Activated T-helper 1 cell treated with Interleukin-2 at 50 U/mL for 16 hours (primary cell): ENCODE measurements at places on chromosomes 3 and 15.

DNA sequence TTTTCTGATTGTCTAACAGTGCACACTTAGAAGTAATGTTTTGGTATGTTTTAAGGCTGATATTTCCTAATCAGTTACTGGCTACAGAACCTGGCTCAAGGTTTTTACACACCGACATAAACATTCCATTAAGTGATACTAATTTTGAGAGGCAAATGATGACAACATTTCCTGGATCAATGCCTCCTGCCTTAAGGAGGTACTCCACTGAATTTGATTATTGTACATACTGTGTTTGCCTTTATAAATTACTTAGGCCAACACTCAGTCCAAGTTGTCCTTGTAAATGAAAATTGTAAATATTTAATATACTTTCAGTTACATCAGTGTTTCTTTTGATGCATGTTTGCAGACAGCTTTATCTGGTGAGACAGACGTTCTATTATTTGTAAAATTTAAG is 24.2 kb upstream of the LXN start:
- no peak for DNase-seq

DNA sequence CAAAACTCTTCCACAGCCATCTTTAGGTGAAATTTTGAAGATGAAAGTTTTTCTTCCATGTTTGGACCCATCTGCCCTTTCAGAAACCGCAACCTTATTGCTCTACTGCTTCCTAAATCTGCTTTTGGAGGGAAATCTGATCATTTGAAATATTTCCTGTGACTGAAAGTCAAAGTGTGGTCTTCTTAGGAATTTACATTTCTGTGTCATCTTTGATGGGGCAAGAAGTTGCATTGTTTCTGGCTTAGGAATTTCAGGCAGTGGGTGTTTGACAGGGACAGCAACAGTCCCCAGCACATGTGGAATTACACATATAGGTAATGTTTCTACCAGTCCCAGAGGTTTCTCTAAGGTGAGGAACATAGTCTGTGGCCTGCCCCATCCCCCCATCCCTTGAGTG is 5.3 kb upstream of the TYRO3 start:
- DNase-seq: no peak

GRCh38 chr3:166783206-166783605 is 596.9 kb downstream of the ZBBX start:
- no peak for DNase-seq

- no peak for DNase-seq
These were observed 176.3 kb downstream of the ERC2 start for GRCh38 chr3:56291953-56292352.

DNA sequence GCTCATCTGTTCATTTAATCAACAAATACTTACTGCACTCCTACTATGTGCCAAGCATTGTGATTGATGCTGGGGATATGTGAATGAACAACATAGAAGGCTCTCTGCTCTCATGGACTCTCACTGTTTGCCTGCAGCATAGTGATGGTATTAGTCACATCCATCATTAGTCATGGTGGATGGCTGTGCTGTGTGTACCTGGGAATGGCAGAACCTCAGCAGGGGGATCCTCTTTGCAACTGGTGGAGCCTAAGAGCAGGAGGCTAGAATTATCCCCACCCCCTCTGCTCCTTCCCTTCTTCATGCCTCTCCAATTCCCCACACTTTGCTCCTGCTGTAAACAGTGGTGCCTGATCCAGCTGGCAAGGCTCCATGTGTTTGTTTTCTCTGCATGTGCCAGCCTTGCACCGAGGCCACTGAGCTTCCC is 20.5 kb downstream of the BOC start:
- DNase-seq: no peak

- no peak for DNase-seq
These were observed 12.6 kb downstream of the HAPLN3 start for GRCh38 chr15:88882785-88883184.

DNA sequence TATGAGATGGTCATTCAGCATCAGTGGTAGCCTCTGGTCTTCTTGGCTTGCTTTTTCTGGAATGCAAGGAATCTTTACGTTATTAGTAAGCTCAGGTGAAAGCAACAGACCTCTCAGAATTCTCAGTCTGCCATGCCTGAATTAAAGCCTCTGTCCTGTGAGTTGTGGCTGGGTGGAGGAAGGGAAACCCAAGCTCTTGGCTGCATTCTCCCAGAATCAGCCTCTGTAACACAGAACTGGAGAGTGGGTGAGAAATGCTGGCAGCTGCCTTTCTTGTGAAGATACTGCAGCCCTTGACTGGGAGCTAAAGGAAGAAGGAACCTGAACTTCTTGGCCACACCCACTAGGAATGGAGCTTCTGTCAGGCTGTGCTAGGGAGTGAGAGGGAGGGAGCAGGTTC is 505.8 kb downstream of the EPHA3 start:
- DNase-seq: no peak

DNA sequence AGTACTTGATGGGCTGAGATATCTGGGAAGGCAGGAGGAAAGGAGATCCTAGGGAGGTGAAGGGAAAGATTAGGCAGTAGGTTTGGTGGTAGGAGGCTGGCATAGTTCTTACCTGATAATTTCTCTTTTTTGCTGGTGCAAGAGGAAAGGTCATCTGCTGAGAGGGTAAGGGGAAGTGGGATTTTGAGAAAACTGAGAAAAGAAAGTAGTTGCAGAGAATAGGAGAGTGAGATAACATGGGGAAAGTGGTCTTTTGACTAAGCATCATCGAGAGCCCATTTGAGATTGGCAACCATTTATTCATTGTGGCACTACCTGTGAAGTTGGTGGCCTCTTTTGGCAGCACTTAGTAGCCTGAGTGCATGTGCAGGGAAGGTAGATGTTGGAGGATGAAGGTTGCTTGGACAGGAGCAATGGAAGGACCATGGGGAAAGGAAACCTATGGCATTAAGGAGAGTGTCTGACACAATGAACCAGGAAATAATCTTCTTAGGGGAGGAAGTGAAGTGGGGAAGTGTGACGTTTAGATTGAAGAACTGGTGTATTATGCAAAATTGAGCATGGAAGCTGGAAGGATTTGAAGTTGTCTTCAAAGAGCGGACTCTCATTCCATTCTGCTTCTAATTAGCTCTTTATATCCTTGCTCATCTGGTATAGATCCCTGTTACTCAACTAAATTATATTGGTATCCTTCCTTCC is 21.9 kb upstream of the USP13 start:
- DNase-seq: no peak

- peak; percentile 62 for DNase-seq
These were observed 5.8 kb upstream of the TATDN2 start for GRCh38 chr3:10242182-10243065.

DNA sequence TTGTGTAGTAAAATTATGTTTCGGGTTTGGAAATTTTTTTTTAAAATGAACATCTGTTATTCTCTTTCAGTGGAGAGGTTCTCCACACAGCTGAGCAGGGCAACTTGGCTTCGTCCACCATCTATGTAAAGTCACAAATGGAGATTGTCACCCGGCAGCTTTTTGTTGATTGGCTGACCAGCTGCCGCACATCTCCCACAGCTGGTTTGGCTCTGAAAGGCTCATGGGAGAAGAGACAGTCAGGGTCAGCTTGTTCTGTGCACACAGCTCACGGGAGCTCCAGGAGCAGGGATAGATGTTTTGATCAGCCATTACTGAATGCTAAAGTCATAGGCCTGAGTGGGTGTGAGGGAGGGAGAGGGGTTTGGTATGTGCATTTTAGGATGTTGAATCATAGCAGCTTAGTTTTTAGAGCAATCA is 12.9 kb upstream of the CCDC80 start:
- DNase-seq: no peak

DNA sequence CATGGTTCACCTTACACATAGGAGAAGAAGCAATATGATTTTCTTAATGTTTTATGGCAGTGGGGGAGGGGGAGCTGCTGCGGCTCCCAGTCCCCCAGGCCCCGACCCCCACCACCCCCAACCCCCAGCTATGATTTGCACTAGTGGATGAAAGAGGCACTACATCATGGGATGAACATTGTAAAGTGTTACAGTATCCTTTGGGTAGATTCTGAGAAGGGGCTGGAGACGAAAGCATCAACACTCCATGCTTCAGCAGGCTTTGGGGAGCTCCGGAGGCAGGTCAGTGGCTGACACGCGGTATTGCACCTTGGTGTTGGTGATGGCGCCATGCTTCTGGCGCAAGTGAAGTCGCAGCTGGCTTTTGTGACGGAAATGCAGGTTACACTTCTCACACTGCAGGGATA is 19.9 kb upstream of the RTP2 start:
- DNase-seq: no peak

GRCh38 chr15:77386626-77387025 is 33.3 kb downstream of the PEAK1 start:
- no peak for DNase-seq

- DNase-seq: no peak
These were observed 130.2 kb upstream of the STRIT1 start for GRCh38 chr3:155423526-155424322.

DNA sequence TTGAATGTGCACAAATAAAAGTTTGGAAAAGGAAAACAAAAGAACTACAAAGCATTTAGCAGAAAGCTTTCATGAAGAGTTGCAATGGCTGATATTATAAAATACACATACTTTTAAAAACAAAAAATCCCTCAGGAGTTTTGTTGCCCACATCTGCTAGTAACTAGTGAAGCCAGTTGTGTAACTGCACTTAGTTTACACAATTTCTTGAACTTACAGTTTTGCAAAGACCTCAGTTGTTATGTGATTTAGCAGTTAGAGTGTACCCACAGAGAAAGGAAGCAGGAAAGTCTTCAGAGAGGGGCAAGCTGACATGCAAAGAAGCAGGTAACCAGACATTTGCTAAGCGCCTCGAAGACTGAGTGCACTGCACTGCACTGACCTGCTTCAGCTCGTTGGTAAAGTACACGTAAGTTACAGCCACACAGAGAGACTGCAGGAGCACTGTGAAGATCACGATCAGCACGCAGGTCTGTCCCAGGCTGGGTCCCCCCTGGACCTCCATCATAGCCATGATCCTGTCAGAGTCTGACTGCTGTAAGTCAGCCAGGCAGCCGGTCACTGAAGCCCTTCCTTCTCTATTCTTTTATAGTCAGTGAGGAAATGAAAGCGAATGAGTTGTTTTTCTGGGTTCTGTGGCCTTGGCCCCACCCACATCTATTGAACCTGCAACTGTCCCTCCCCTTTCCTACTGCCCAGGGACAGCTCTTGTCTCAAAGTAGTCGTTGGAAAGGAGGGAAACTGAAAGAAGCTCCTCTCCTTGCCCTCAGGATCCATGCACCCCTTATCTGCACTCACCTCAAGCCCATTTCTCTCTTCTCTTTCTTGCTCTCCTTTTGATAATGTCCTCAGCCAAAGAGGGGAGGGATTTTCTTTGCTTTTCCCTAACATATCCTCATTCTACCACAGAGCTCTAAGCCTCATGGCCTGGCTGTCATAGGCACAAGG is at the start of gene TNFSF10:
Gene TNFSF10, minus strand, starts transcription at position 560 of the 948 bp plus-strand sequence. Its CDS starts 46 bp downstream, at position 514.
- DNase-seq: peak; percentile 38

DNA sequence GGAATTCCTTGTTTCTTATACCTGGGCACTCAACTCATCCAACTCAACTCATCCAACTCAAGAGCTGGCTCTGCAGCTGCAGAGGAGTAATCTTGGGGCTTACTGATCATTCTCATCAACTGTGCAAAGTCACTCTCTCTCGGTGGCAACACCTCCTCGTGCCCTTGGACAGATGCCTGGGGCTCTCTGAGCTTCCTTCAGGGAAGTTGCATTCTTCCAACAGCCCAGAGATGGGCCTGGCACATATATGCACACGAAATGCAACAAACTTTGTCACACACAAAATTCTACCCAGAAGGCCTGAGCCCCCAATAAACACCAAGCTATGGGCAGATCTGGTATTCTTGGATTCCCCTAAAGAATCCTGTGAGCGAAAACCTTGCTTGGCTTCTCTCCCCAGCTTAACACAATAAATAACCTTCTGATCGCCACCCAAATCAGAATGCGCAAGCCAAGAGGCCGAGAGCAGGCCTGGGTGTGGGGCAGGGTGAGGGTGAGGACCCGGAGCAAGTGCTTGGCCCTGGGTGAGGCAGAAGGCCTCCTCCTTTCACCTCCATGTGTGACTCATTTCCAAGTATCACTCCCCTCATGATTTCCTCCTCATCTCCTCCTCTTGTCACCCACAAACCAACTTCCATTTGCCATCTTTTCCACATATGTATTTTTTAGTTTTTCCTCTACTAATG is 15.4 kb downstream of the TGM5 start:
- DNase-seq: no peak

GRCh38 chr3:187430576-187430975 is 62.4 kb downstream of the RTP4 start:
- DNase-seq: no peak

- DNase-seq: no peak
These were observed 16.2 kb downstream of the SPSB4 start for GRCh38 chr3:141067206-141067974.

- DNase-seq: no peak
These were observed 161.0 kb upstream of the CTDSPL start for GRCh38 chr3:37700466-37701248.

- DNase-seq: no peak
These were observed 1045.4 kb upstream of the CADM2 start for GRCh38 chr3:83913381-83913780.

DNA sequence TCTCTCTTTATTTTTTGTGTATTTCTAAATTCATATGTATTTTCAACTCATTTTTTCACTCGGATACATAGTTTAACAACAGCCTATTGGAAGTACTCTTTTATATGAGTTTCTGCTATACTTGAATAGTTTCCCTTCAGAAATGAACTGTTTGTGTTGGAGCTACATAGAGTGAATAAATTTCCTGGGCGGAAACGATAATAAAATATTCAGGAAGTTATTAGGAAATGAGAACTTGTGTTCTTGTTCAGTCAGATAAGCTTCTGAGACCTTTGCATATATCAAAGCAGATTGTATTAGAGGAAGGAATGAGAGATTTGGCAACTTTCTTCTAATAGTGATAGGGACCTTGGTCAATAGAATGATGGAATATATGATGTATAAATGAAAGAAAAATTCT is 27.3 kb downstream of the NEO1 start:
- no peak for DNase-seq

GRCh38 chr3:170437696-170438407 is 19.2 kb downstream of the CLDN11 start:
- DNase-seq: no peak

DNA sequence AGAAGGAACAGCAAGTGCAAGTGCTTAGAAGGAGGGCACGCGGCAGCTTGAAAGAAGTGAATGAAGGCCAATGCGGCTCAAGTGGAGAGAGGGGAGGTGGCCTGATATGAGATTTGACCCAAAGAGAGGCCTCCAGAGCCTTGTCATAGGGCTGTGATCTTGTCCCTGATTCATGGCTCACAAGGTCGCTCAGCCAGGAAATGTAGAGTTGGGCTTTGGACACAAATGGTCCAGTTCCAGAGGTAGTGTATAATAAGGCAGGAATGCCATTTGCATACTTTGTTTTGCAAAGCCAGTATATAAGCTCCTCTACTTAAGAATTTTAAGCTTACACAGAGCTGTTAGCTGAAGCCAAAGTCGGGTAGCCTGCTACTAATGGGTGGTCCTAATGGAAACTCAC is 33.7 kb downstream of the HGD start:
- no peak for DNase-seq

- no peak for DNase-seq
These were observed 8.5 kb downstream of the CGNL1 start for GRCh38 chr15:57384816-57385215.

DNA sequence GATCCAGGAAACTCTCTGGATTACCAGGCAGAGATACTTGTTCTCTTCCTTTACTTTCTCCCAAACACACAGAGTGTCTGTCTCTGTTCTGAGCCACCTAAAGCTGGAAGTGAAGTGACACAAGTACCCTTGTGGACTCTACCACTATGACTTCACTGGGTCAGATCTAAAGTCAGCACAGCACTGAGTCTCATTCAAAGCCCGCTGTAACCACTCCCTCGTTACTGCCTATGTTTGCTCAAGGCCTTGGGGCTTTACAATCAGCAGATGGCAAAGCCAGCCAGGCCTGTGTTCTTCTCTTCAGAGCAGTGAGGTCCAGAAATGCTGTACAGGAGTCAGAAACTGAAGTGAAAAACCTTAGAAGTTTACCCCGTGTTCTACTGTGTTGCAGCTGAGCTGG is 588.3 kb upstream of the SEMA6D start:
- DNase-seq: no peak
